ENCODE measurements at places on chromosomes 11 and 22. TPM values are rescaled to one million over a fixed set of nuclear protein-coding genes. Genes with fewer than 3 reads are reported as not detected.

DNA sequence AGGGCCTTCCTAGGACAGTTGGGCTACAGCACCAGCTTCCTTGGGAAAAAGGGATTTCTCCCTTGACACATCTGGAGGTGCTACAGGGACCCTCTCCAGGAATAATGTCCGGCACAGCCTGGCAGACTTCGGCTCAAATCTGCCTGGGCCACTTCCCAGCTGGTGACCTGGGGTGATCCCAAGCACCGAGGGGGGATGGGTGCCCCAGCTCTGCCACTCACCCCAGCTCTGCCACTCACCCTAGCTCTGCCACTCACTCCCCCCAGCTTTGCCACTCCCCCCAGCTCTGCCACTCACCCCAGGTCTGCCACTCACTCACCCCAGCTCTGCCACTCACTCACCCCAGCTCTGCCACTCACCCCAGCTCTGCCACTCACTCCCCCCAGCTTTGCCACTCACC is 9.9 kb downstream of the OSBPL5 start:
- DNase-seq = peak; percentile 72

GRCh38 chr11:69696749-69697468 is 6.9 kb downstream of the FGF19 start:
- no peak for DNase-seq

CLDN5 gene
- polyA plus RNA-seq = 4.0 TPM

GRCh38 chr11:129319751-129320150 is 55.9 kb upstream of the BARX2 start:
- no peak for DNase-seq

Data from aorta (tissue), 5 donors.